ENCODE measurements at places on chromosomes 13 and 19.

DNA sequence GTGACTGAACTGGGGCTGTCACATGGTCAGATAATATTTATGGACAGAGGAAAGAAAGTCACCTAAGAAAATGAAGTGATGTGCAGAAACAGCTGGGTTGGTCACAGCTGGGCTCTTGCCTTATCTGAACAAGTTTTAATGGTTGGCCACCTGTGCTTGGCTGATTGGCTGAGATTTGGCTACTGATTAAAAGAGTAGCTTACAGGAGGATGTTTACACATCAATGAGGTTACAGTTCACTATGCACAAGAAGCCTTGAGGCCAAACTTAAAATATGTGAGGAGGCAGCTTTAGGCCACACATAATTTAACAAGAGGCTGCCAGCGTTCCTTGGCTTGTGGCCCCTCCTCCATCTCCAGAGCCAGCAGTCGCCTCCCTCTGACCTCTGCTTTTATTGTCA is 99.2 kb upstream of the C1QTNF9B start:
- no peak for DNase-seq

- DNase-seq = no peak
Observed at GRCh38 chr13:52932649-52933048, 84.2 kb upstream of the PCDH8 start.

DNA sequence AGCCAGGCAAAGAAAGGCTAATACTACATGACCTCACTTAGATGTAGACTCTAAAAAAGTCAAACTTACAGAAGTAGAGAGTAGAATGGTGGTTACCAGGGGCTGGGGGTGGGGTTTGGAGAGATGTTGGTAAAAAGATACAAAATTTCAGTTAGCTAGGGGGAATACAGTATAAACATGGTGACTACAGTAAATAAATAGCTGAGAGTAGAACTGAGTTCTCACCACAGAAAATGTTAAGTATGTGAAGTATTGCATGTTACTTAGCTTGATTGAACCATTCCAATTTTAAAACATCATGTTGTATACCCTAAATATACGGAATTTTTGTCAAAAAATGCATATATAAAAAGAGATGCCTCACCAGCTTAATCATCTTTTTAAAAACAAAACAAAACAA is 67.5 kb upstream of the DOCK9 start:
- DNase-seq = no peak

GRCh38 chr13:59771272-59771671 is 392.5 kb downstream of the DIAPH3 start:
- DNase-seq = no peak

GRCh38 chr13:27309401-27309958 is 38.9 kb downstream of the RASL11A start:
- DNase-seq = no peak

GRCh38 chr13:31346891-31347290 is 147.1 kb downstream of the B3GLCT start:
- no peak for DNase-seq

- no peak for DNase-seq
Observed at GRCh38 chr13:98397221-98397620, 179.7 kb downstream of the STK24 start.

GRCh38 chr13:76723551-76724232 is 162.5 kb downstream of the KCTD12 start:
- DNase-seq = peak; percentile 25

GRCh38 chr13:22592515-22592914 is 588.3 kb upstream of the SGCG start:
- no peak for DNase-seq

GRCh38 chr13:67197704-67198103 is 32.4 kb downstream of the PCDH9 start:
- no peak for DNase-seq

DNA sequence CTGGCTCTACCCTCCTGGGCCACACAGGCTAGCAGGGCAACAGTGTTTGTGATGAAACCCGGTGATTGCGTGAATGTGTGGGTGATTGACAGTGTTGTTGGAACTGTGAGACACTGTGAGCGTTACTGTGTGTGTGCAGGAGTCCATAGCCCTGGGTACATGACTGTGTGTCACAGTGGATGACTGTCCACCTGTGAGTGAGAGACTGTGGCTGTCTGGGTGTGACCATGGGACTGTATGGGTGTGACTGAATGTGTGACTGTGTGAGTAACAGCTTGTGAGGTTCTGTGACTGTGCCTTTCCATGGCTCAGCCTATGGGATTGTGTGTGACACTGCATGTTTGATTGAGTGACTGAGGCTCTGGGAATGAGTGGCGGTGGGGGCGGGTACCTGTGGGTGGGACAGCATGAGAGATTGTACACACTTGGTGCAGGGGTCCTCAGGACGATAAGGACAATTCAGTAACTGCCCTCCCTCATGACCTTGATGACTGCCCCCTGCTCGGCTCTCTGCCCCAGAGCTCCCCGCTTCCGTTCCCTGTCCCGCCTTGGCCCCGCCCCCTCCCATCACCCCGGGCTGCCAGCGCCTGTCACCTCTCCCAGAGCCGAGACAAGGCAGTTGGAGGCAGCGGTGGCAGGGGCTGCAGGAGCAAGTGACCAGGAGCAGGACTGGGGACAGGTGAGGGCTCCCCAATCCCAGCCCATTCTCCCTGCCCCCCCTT is at the start of gene GIPR:
GIPR (plus strand) TSS at position 602 of the 722 bp plus-strand sequence. CDS start 1,300 bp downstream, outside the sequence.
- DNase-seq = peak; percentile 74

GRCh38 chr13:113448545-113448884 is 4.8 kb downstream of the ADPRHL1 start:
- DNase-seq = peak; percentile 88

GRCh38 chr13:21054313-21054712 is 7.1 kb downstream of the LATS2 start:
- DNase-seq = no peak

DNA sequence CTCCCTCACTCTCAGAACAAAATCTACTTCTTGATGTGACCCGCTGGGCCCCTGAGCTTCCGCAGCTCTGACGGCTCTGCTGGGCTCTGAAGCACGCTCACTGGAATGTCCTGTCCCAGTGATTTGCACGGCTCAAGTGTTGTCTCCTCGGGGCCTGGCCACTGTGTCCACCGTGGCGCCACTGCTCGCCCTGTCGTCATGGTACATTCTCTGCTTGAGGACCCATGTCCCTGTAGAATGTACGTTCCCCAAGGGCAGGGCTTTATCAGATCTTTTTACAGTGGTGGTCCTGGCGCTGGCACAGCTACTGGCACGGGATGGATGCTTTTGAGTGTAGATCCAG is 12.1 kb downstream of the KLHL26 start:
- peak; percentile 59 for DNase-seq

DNA sequence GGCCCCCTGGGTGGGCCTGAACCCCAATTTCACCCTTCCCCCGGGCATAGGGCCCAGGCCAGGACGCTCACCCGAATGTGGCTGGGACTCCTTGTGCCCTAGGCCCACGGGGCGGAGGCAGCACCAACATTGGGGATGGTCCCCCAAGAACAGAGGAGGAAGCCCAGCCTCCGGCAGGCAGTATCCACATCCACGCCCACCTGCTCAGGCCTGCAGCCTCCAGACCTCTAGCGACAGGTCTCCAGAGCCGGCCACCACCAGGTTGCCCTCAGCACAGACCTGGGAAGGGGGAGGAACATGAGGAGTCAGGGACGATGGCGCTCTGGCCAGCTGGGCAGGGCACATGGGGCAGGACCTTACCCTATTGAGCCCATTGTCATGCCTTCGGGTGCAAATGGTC is 1.2 kb downstream of the GNG14 start:
- no peak for DNase-seq
